ENCODE measurements at places on chromosomes 4 and X.

DNA sequence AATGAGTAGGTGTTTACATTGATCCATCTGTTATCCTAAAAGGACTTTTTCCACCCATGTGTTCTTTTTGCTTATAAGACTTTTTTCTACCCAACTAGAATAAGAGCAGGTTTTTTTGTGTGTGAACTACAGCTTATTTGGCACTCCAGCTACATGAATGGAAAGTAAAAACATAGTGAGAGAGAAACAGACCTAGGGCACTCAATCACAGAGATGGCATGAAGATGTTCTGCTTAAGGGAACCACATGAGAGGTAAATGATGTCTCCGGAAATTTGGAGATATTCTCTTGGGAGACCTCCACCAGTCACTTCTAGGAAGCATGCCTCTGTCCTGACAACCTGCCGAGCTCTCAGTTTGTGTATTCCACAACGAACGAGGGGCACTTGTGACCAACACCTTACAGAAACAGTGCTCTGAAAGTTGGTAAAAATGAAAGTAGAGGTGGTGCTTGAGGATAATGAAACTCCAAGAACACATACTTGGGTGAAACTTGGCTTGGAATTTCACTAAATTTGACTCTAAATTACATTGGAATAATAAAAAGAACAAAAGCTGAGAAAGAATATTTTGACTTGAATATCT is 788.4 kb upstream of the GALNTL6 start:
- no peak for DNase-seq

- DNase-seq: no peak
Observed at GRCh38 chr4:122863639-122864038, 37.0 kb downstream of the FGF2 start.

DNA sequence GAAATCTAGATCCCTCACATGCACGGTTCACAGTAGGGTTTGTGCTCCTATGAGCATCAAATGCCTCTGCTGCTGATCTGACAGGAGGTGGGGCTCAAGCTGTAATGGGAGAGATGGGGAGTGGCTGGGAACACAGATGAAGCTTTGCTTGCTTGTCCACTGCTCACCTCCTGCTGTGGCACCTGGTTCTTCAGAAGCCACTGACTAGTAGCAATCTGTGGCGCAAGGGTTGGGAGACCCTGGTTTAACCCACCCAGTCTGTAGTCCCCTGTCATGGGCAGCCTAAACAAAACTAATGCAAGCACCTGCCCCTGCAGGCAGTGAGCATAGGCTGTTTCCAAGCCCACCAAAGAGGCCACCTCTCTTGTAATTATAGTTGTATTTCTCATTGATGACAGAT is 116.6 kb downstream of the SHOX start:
- DNase-seq: no peak

- no peak for DNase-seq
Observed at GRCh38 chrX:68432648-68433047, 647 bp downstream of the OPHN1 start.

DNA sequence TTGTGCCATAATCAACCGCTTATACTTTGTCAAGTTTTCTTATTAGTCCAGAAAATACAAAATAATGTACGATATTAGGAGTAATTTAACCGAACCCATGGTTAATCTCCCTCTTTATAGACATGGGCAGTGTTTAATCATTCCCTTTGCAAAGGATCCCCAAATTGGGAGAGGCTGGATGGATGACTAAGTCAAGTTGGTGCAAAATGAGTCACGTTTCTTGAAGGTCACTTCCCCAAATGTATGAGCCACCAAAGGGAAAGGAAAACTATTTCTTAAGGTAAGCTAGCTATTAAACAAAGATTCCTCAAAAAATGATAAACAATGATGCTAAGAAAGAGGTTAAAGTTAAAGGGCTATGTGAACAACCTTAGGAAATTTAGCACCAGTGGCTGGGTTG is 17.5 kb downstream of the MAML3 start:
- no peak for DNase-seq

- no peak for DNase-seq
Observed at GRCh38 chr4:82718162-82718940, 80.2 kb downstream of the SCD5 start.

- DNase-seq: no peak
Observed at GRCh38 chrX:8721536-8721935, 10.4 kb downstream of the ANOS1 start.

GRCh38 chr4:63017300-63017699 is 1392.0 kb downstream of the TECRL start:
- no peak for DNase-seq
